ENCODE measurements at places on chromosomes 6 and 20.

DNA sequence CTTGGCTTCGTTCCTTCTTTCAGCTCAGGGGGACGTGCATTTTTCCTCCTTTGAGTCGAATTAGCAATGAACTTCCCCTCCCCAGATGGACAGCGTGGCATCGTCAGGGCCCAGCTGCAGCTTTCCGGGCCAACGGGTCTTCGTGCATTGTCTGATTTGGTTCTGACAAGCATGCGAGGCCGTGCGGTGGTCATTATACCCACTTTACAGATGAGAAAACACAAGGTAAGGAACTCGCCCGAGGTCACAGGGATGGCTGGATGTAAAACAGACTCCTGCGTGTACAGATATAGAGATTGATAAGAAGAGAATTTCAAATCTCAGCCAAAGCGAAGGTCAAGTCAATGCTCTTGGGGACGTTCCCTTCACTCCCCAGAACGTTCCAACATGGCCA, 187.6 kb upstream of the SULF2 start:
- DNase-seq, result no peak

- DNase-seq, result no peak
Measured at GRCh38 chr6:116648156-116648555, 20.4 kb downstream of the ZUP1 start.

DNA sequence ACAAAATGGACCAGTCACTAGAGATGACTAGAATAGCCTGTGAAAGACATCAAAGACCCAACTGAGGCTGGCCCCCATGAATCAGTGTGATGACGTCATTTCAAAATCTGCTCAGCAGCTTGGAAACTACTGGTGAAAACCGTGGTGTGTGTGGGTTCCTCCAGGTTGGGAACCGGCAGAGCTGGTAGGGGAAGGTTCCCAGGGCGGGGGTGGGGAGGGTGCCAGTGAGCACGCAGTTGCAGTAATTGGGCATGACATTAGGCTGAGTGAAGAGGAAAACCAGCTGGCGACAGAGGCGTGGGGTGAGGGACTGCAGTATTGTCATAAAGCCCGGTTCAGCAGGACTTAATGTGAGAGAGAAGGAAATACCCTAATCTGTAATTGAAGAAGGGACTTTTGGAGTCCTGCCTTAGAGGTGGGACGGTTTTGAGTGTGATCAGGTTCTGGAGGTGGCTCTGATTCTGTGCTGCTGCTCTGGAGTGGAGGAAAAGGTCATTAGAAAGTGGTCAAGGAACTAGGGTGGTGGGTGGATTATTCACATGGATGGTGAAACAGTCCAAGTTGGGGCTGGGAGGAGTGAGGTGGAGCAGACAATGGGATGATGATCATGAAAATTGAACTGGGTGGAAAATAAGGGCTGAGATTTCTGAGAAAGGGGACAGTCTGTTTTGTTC, 52.0 kb upstream of the MTHFD1L start:
- DNase-seq, result no peak

- DNase-seq, result no peak
Measured at GRCh38 chr20:9852566-9852965, 13.7 kb upstream of the PAK5 start.

GRCh38 chr20:49706630-49707091, 7.0 kb downstream of the B4GALT5 start:
- DNase-seq, result no peak

DNA sequence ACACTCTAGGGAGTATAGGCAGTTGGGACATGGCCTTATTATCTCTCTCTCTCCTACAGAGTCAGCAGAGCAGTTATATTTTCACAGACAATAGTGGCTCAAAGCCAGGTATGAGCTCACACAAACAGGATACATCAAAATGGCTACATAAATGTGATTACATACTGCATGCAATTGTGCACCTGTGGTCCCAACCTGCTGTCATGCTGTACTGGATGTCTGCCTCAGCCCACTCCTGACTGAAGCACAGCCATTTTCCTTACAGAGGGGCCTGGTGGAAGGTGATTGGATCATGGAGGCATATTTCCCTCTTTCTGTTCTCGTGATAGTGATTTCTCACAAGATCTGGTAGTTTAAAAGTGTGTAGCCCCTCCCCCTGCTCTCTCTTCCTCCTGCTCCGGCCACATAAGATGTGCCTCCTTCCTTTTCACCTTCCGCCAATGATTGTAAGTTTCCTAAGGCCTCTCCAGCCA, 37.0 kb upstream of the SAMHD1 start:
- DNase-seq, result peak; percentile 52

DNA sequence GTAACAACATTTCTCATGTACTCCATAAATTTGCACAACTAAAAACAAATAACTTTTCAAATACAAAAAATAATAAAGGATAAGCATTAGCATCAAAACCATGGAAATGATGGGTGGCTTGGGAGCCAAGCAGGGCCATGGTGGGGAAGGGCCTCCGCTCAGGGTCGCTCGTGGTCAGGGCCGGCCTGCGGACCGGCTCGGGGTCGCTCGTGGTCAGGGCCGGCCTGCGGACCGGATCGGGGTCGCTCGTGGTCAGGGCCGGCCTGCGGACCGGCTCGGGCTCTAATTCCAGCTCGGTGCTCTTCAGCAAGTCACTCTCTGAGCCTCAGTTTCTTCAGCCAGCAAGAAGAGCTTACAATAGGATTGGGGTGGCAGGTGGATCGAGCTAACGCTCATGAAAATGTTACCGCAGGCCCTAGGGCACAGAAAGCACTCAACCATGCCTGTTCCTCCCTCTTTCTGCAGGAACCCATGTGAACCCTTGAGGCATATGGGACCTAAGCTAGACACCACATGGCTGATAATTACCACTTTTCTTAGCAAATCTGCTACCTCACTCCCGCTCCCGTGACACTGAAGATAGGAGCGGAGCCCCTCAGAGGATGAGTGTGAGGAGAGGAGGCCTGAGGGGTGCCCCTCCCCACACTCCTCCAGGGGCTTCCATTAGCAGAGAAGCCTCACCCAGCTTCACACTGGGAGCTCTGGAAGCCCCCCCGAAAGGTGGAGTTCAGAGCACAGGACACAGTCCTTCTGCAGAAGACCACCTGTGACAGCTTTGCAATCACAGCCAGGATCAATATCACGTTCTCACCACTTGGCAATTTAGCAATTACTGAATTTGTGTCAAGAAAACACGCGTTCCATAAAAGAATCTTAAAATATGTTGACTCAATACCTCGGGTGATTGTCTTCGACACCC, 103.0 kb downstream of the PSMB1 start:
- no peak for DNase-seq

DNA sequence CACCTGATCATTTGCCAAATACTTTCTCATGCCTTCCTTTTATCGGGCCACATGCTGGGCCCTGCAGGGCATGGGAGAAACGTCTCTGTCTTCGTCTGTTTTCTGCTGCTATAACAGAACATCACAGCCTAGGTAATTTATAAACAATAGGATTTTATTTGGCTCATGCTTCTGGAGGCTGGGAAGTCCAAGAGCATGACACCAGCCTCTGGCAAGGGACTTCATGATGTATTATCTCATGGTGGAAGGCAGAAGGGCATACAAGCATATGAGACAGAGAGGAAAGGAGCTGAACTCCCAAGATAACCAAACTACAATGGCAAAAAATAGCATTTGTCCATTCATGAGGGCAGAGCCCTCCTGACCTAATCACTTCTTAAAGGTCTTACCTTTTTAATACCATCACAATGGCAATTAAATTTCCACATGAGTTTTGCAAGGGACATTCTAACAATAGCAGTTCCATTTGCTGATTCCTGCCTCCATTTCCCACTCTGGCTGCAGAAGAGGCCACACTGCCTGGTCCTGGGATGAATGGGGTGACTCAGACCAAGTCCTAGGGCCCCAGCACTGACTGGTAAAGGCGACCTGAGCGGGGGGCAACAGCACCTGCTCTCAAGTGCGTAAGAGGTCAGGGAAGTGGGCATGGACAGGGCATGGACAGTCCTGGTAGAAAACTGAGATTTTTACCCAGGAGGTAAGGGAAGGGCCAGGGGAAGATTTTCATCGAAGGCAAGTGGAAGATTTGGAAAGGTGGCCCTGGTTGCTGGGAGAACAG, 5.1 kb upstream of the ZBP1 start:
- no peak for DNase-seq

- DNase-seq, result no peak
Measured at GRCh38 chr6:168713839-168714238, 272.9 kb downstream of the SMOC2 start.

DNA sequence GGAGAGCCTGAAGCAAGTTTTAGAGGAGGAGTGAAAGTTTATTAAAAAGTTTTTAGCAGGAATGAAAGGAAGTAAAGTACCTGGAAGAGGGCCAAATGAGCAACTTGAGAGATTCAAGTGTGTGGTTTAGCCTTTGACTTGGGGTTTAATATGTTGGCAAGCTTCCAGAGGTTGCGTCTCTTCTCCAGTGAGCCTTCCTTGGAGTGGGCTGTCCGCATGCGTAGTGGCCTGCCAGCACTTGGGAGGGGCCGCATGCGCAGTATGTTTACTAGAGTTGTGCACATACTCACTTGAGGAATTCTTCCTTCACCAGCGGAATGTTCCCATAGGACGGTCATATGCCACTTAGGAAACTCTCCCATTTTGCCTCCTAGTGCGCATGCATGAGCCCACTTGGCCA, 235.2 kb downstream of the ALDH8A1 start:
- DNase-seq, result peak; percentile 53

DNA sequence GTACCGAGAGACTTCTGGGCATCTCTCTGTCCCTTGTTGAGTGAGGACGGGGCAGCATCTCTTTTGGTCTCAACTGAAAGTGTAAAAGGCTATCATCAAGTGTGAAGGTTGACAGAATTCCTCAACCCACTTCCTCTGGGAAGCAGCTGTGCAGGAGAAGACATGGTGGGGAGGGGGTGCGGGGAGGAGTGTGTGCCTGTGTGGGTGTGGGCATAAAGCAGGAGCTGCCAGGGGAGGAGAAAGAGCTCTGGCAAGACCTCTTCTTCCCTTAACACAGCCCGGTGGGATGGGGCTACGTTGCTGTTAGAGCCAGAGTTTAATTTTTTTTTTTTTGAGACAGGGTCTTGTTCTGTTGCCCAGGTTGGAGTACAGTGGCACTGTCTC, 31.8 kb downstream of the CPXM1 start:
- no peak for DNase-seq

DNA sequence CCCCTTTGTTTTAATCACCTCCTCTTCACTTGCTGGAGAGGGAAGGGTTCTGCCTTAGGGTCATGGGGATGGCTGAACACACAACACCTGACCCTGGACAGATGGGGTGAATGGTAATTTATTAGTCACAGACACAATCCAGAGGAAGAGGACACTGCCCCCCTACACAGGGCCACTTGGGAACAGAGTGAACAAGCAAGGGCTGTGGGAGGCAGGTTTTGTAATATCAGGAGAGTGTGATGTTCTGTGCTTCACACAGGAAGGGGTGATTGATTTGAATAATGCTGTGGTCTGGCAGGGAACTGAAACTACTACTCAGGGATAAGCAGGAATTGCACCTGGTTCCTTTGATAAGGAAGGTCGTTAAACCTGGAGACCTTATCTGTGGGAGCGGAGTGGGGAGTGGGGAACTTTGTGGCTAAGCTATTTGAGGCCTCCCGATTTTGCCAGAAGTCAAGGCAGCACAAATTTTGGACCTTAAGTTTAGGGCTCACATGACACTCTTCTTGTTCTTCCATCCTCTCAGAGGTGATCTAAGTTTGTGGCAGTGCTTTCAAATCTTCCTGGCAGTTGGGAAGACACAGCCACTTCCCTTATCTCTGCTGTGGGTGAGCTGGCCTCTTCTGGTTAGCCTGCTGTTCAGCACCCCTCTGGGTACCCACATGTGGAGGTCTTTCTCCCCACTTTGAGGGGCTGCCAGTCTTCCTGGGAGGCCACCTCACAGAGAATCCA, 77.8 kb downstream of the CD164 start:
- peak; percentile 25 for DNase-seq

- no peak for DNase-seq
Measured at GRCh38 chr20:61777773-61778494, 287.7 kb downstream of the TAF4 start.

- no peak for DNase-seq
Measured at GRCh38 chr6:47737406-47737805, 39.0 kb downstream of the ADGRF4 start.

- DNase-seq, result no peak
Measured at GRCh38 chr20:50153153-50153499, 397 bp downstream of the PEDS1 start.

DNA sequence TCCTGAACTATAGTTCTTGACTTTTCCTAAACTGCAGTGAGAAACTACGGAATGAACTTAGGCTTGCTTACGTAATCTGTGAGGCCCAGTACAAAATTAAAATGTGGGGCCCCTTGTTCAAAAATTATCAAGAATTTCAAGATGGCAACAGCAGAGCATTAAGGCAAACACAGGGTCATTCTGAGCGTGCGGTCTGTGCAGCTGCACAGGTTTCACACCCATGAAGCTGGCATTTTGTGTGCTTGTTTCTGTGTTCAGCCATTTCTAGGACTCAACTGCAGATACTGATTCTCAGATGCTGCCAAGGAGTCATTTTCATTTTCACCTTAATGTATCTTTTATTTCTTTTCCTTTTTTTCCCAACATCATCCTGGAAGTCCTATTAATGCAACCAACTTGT, 49.6 kb upstream of the HBS1L start:
- no peak for DNase-seq

DNA sequence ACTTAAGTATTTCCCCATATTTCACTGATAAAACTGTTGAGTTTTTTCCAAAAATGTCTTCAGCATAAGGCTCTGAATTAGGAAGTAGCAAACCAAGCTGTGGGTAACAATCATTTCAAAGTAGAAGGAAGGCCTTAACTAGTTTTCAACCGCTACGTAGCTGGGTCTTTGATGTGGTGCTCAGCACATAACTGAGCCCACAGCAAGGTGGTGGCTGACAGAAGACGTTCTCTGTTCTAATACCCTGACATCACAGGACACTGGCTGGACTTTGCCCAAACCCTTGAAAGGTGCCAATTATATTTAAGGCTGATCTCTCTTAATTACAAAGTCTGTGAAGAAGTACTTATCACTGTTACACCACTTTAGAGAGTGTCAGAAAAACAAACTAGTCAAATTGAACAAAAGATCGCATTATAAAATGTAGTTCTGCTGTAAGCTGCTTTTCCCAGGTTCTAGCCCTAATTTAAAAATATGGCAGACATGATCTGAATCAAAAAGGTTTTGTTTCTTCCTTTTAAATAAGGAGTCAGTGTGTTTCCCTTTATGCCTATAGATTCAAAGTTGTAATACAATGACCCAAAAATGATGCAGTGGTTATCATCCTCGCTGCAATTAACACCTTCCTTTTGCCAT, 26.7 kb downstream of the MAN1A1 start:
- DNase-seq, result no peak

- no peak for DNase-seq
Measured at GRCh38 chr6:35497571-35498421, 917 bp upstream of the TEAD3 start.

GRCh38 chr6:6407071-6407741, 86.7 kb upstream of the F13A1 start:
- DNase-seq, result peak; percentile 31

GRCh38 chr6:15456422-15456821, 206.4 kb downstream of the DTNBP1 start:
- no peak for DNase-seq

- no peak for DNase-seq
Measured at GRCh38 chr6:145704143-145704781, 31.1 kb downstream of the EPM2A start.

Data from CD14-positive monocyte (primary cell).